Lung (tissue), 17 donors: ENCODE measurements at places on chromosomes 7 and 10.

- H3K27ac ChIP-seq: no peak overlapping the region
- no peaks in the 10 kb centered on the region for H3K36me3 ChIP-seq
- H3K4me1 ChIP-seq: no peaks in the 10 kb centered on the region
- no peaks in the 10 kb centered on the region for H3K27me3 ChIP-seq
- H3K4me3 ChIP-seq: no peak overlapping the region
These were observed 494.3 kb downstream of the GALNT17 start for GRCh38 chr7:71626206-71626605.

GRCh38 chr7:45081670-45081974 lies 7.1 kb downstream of the NACAD start:
- H3K4me1 ChIP-seq: peaks cover 6% of the 10 kb centered on the region
- no peak overlapping the region for H3K4me3 ChIP-seq
- no peaks in the 10 kb centered on the region for H3K27me3 ChIP-seq
- no peak for DNase-seq
- peaks cover 7% of the 10 kb centered on the region for H3K36me3 ChIP-seq

DNA sequence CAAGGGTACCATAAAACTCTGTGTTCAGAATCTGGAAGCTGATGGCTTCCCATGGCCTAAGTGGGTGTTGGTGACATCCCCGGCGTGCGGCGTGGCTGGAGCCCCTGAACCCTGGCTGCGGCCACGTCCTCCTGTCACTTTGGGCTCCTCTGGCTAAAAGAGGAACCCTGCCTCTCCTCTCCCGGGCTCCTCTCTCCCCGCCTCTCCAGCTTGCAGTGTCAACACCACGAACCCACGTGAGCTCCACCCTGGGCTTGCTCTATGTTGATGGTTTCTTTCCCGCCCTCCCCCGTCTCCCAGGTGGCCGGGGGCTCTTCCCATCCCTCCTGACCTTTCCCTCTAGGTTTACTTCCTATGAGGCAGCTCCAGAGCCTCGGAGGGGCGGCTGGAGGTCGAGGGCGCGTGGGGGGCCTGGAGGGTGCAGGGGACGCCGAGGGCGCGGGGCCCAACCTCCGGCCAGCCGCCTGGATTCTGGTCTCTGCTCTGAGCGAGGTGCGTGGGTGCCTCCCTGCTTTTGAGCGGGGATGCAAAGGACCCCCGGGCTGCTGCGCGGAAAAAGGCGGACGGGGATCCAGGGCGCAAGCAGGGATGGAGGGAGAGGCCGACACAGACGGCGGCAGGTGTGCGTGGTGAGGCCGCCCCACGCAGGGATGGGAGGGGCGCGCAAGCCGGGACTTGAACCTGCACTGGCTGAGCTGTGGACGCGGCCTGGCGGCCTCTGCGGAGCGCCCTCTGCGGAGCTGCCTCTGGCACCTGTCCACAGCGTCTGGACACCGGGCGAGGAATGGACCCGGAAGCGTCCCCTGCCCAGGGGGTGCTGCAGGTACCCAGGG lies 115.5 kb upstream of the DIP2C start:
- H3K4me3 ChIP-seq: no peak overlapping the region
- DNase-seq: no peak
- peaks cover 7% of the 10 kb centered on the region for H3K36me3 ChIP-seq

DNA sequence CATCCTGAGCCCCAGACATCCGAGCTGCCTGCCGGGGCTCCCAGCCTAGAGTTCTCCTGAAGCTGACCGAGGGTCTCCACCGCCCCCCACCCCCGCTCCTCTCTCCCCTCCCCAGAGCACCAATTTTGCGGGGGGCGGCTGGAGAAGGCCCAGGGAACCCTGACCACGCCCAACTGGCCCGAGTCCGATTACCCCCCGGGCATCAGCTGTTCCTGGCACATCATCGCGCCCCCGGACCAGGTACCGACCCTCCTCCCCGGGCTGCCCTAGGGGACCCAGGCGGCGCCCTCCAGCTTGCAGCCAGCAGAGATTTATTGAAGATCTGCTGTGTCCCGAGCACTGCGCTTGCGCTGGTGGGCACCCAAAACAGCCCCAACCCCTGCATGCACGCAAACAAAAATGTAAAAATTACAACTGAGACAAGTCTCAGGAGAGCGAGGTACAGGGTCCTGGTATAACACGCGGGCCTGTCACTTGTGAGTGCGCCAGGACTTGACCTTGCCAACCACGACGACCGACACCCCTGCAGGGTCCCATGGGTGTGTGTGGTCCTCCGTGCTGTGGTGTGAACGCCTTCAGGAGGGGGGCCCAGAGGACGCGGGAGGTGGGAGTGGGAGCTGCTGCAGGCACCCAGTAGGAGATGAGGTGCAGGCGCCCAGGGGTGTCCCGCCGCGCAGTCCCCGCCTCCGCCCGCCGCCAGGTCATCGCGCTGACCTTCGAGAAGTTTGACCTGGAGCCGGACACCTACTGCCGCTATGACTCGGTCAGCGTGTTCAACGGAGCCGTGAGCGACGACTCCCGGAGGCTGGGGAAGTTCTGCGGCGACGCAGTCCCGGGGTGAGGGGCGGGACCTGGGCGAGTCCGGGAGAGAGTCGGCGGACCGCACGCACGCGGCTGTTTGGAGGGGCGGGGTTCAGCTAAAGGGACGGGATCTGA lies 3.1 kb downstream of the PCOLCE start:
- no peaks in the 10 kb centered on the region for H3K36me3 ChIP-seq
- H3K4me1 ChIP-seq: no peaks in the 10 kb centered on the region
- no peaks in the 10 kb centered on the region for H3K27me3 ChIP-seq
- no peak for DNase-seq
- H3K4me3 ChIP-seq: peak overlapping the region; percentile 50
- peak overlapping the region; percentile 76 for H3K27ac ChIP-seq

GRCh38 chr10:110069502-110069982 lies 61.8 kb downstream of the ADD3 start:
- no peak overlapping the region for H3K27ac ChIP-seq
- H3K36me3 ChIP-seq: no peaks in the 10 kb centered on the region
- H3K4me3 ChIP-seq: no peak overlapping the region
- H3K27me3 ChIP-seq: no peaks in the 10 kb centered on the region

DNA sequence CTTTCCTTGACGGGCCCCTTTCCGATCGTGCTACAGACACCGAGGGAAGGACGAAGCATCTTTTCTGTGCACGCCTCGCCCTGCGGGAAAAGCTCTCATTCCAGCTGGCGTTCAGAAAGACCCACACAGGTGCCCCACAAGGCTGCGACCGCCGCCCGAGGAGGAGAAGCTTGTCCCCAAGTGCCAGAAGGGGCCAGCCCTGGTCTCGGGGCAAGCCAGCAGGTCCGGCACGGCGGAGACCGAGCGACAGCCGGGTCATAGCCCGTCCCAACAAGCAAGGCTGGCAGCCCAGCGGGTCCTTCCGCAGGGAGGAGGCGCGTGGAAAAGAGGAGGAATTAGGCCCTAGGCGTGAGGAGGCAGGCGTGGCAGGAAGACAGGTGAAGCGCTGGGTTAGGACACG lies 62.7 kb downstream of the TNRC18 start:
- no peaks in the 10 kb centered on the region for H3K27me3 ChIP-seq
- DNase-seq: no peak
- no peaks in the 10 kb centered on the region for H3K4me1 ChIP-seq
- H3K4me3 ChIP-seq: no peak overlapping the region
- H3K27ac ChIP-seq: no peak overlapping the region

DNA sequence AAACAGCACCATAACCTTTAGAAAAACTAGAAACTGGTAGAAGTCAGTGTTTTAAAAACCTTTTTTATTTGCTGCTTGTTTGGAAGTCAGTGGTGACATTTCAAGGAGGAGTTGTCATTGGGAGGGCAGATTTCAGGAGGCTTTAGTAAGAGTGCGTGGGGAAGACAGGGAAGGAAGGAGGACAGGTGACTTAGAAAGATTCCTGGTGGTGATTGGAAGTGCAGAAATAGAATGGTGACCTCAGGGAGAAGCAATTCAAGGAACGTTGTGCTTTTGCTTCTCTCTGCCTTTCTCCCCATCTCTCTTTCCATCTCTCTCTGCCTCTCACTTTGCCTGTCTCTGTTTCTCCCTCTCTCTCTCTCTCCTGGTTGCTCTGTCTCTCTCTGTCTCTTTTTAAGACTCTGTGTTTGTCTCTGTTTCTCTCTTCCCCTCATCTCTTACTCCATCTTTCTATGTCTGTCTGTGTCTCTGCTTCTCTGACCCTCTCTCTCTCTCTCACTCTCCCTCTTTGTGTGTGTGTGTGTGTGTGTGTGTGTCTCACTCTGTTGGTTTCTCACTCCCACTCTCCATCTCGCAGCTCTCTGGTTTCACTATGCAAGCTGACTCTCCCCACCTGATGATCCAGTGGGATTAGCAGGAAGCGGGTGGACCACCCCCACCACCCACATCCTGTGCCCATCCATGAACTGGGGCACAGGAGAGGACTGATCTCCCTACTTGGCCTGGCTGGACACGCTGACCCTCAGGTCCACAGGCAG lies 10.9 kb upstream of the PFKP start:
- no peak for DNase-seq
- no peaks in the 10 kb centered on the region for H3K36me3 ChIP-seq
- H3K27ac ChIP-seq: no peak overlapping the region
- no peaks in the 10 kb centered on the region for H3K27me3 ChIP-seq
- H3K4me3 ChIP-seq: no peak overlapping the region

- no peaks in the 10 kb centered on the region for H3K4me1 ChIP-seq
- peak overlapping the region; percentile 78 for H3K27ac ChIP-seq
- H3K4me3 ChIP-seq: no peak overlapping the region
- no peaks in the 10 kb centered on the region for H3K36me3 ChIP-seq
These were observed 31.2 kb downstream of the SMNDC1 start for GRCh38 chr10:110273474-110273873.

GRCh38 chr10:119849031-119849789 lies 23.4 kb downstream of the MCMBP start:
- H3K27me3 ChIP-seq: no peaks in the 10 kb centered on the region
- no peak overlapping the region for H3K4me3 ChIP-seq
- no peak for DNase-seq
- H3K4me1 ChIP-seq: no peaks in the 10 kb centered on the region
- H3K36me3 ChIP-seq: peaks cover 31% of the 10 kb centered on the region

DNA sequence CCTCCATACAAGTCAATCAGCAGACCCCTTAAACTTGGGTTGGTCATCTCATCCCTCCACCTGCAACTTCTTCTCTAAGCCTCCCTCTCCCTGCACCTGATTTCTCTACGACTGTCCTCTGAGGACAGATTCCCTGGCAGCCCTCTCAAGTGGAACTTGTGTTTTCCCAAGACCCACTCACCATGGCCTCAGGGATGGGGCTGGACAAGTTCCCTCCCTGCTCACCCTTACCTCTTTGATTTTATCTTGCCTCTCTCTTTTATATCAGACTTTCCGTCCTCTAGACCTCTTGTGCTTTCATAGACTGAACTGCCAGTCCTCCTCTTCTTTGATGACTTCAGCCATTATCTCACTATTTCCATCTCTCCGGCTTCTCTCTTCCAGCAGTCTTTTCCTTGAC lies 46.2 kb upstream of the ARL4A start:
- H3K27me3 ChIP-seq: no peaks in the 10 kb centered on the region
- no peak for DNase-seq
- peaks cover 3% of the 10 kb centered on the region for H3K4me1 ChIP-seq
- no peak overlapping the region for H3K4me3 ChIP-seq
- no peak overlapping the region for H3K27ac ChIP-seq
